NCI-H187 treated with DMSO at 0.1 percent for 48 hours (cell line): ENCODE measurements at places on chromosomes 2 and 18.

DNA sequence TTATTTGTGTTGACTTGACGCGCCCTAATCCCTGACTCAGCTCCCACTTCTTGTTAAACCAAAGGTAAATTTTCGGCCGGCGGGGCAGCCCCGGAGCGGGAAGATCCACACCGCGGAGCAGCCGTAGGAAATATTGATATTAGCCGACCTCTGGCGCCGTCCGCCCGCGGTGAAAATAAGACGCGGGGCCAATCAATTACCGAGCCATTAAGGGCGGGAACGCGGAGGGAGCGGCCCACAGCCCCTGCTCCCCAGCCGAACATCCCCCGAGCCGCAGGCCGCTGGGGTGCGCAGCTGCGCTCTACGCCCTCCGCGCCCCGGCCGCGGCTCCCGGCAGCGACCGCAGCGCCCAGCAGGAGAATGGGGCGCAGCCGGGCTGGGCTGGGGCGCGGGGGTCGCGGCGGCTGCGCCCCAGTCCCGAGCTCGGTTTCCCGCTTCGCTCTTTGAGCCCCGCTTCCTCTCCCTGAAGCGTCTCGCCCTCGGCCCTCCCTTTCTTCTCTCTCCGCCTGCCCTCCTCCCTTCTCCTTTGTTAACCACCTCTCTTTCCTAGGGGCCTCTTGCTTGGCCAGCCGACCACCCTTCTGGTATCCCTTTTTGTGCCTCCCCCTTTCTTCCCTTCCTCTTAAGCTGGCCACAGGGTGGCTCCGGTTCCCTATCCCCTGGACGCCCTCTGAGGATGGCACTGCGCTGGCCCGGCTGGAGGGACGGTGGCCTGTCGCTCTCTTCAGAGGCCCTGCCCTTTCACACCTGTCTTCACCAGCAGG is 40.9 kb downstream of the CELF4 start:
- DNase-seq = no peak

DNA sequence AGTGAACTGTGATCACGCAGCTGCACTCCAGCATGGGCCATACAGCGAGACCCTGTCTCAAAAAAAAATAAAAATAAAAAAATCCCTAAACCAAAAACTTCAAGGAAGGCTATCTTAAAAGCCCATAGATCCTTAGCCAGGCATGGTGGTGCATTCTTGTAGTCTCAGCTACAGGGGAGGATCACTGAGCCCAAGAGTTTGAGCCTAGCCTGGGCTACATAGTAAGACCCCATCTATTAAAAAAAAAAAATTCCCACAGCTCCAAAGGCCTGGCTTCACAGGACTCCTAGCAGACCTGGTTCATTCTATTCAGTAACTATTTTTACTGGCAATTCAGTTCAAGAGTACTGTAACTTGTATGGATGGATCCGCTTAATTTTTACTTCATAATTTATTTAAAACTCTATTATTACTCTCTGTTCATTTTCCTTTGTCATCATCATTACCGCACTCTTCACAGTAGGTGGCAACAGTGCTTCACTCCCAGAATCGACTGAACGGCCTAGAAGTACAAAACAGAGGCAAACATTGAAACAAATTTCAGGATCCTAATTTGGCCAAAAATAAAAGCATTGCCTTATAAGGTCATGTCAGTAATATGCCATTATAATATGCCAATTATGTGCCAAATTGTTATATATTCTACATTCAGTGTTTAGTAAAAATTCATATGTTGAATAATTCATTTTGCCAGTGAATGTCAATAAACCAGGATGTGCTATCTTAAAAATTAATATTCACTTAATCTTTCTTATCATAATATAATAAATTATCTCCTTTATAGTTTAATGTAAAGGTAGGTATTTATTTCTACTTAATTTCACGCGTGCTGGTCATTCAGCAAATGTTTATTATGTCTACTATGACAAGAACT is 14.3 kb upstream of the STAM2 start:
- no peak for DNase-seq

DNA sequence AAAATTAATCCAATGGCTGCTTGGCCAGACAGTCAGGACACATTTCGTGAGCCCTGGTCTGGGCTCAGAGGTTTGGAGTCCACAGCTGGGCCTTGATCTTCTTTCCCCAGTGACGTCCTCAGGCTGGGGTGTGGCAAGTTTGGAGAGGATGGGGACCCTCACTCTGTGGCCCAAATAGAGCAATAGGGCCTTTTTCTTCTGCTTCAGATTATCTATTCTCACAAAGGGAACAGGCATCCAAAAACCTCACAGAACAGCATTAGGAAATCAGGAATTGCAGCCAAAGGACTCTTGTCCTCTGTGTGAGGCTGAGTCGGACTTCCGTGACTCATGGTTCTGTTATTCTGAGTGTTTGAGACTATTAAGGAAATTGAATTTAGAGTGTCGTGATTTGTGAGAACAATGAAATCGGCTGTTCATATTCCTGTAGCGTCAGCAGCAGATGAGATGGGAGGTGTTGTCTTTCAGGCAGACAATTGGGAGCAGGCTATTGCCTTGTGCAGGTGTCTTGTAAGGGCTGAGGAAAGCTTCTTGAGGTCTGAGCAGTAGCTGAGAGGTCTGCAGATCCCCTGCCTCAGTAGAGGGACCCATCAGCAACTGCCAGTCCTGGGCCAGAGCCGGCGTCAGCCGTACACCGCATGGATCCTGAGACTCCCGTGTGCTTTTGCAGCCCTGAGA is 113.8 kb downstream of the SH3RF3 start:
- DNase-seq = no peak

DNA sequence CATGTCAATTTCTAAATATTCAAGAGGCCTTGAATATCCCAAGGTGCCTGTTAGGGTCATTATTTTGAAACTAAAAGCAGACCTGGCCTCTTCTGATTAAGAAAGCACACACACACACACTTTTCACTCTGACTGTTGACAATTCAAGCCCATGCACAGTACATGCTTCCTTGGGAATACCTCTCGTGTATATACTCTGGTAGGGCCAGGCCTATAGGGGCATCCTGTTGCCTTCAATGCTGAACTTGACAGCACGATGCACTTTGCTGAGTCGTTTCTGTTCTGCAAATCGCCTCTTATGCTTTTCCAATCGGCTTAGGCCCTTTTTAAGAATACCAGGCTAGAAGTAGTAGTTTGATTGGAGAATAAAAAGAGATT is 40.6 kb downstream of the IWS1 start:
- DNase-seq = no peak

- no peak for DNase-seq
These were observed 372.7 kb downstream of the ZNF521 start for GRCh38 chr18:24979235-24979634.

DNA sequence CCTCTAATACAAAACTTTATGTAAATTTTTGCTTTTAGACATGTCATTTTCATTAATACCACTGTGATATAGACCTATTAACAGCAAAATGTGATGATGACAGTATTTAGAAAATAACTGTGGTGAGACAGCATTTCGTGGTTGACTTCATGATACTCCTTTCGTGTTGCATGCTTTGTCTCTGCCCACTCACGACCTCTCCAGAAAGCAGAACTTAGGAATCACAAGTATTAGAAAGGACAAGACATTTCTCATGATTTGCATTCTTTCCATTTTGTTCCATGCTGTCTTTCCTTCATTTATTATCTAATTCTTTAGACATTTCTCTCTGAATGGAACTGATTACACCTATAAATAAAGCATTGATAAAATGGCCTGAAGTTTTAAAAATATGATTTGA is 85.2 kb upstream of the POU3F3 start:
- no peak for DNase-seq

GRCh38 chr2:130389783-130390182 is 33.9 kb downstream of the PTPN18 start:
- DNase-seq = no peak

DNA sequence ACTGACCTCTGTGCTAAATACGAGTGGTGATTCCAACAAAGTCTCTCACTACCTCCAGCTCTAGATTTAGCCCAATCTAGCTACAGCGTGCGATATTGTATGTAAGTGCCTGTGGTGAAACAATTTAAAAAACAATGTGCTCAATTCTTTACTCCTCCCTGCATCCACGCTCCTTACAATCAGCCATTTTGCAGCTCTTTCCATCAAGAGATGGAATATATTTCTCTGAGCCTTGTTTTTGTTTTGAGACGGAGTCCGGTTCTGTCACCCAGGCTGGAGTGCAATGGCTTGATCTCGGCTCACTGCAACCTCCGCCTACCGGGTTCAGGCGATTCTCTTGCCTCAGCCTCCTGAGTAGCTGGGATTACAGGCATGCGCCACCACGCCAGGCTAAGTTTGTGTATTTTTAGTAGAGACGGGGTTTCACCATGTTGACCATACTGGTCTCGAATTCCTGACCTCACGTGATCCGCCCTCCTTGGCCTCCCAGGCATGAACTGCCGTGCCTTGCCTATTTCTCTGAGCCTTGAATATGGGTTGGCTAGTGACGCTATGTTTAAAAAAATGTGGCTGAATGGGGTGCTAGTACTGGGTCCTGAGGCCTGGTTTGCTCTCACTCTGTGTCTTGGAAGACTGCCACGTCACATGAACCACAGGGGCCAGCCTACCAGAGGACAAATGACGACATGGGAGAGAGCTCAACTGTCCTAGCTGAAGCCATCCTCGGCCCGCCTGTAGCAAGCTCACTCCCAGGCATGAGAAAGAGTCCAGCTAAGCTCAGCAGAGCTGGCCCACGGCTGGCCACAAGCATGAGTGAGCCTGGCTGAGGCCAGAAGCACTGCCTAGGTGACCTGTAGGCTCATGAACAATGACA is 14.8 kb downstream of the WDFY1 start:
- DNase-seq = no peak

GRCh38 chr2:35784777-35785176 is 570.8 kb upstream of the CRIM1 start:
- no peak for DNase-seq
